Cerebellum (tissue), 4 donors: ENCODE measurements at places on chromosomes 1 and 21. TPM values are rescaled to one million over a fixed set of nuclear protein-coding genes. Genes with fewer than 3 reads are reported as not detected.

DNA sequence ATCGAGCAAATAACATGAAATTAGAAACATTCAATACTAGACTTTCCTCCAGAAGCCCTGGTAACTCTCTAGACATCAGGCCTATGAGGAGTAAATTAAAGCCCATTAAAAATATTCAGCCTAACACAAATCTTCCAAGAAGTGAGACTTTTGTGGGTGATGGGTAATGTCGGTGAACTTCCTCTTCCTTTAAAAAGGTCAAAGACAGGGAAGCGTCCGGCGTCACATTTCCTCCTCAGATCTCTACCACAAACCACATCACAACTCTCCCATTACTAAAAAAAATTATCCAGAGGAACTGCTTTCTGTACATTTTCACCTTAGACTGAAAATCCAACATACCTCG, 1.4 kb downstream of the EIF4G3 start:
- DNase-seq: peak; percentile 27

GRCh38 chr1:206419250-206419649, 51.0 kb upstream of the IKBKE start:
- no peak for DNase-seq

DNA sequence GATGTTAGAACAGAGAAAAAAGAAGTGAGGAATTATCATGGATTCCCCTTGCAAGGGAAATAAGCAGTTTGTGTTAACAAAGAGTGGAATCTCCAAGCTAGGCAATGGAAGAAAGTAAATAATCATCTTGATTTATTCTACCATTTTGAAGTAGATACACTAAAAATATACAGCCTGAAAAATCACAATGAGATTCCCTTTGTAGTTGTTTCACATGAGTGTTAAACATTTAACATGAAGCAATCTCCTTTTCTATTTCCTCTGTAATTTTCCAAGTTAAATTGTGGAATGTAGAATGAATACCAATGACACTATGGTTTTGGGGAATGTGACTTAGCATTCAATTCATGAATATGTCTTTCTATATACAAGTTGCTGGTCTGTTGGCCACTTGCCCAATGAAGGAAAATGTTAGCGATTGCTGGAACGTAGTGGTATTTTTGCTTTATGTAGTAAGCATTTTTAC, 5.7 kb downstream of the TGFB2 start:
- no peak for DNase-seq

GRCh38 chr21:44729336-44730027, 18.1 kb upstream of the TSPEAR start:
- no peak for DNase-seq

GRCh38 chr1:92425617-92426016, 61.1 kb downstream of the GFI1 start:
- DNase-seq: no peak

GRCh38 chr1:16352842-16353535, 709 bp upstream of the FBXO42 start:
- DNase-seq: no peak

DNA sequence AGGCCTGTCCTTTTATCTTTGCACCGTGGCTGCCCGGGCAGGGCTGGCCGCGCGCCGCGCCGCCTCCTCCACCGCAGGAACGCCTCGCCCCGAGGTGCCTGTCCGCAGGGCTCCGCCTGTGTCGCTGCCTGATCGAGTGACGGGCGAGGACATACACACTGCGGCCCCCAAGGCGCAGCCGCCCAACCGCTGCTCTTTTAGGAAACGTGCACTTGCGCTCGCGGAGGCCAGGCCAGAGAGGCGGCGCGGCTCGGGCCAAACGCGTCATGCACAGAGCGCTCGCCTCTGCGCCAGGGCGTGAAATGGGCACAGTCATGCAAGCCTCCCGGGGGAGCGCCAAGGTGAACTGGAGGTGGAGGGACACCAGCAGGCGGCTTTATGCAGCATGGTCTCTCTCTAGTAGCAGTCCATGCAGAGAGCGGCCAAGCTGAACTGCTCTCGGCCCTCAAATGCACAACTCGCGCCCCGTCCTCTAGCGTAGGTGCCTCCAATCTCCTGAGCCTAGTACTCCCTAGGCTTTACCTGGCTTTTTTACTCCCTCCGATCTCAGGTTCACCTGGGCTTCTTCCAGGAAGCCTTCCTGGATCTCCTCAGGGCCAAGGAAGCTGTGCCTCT, 12.9 kb downstream of the TRABD2B start:
- no peak for DNase-seq

The PTPRC gene
- total RNA-seq: 4.4 TPM

The ALDH9A1 gene
- 37.5 TPM for total RNA-seq

The TMEM39B gene
- total RNA-seq: 8.2 TPM

The SH3BGR gene
- total RNA-seq: 1.8 TPM

The UBL4B gene
- total RNA-seq: not detected

The PLEKHG5 gene
- total RNA-seq: 13.5 TPM
